ENCODE measurements at places on chromosomes 5 and 9.

DNA sequence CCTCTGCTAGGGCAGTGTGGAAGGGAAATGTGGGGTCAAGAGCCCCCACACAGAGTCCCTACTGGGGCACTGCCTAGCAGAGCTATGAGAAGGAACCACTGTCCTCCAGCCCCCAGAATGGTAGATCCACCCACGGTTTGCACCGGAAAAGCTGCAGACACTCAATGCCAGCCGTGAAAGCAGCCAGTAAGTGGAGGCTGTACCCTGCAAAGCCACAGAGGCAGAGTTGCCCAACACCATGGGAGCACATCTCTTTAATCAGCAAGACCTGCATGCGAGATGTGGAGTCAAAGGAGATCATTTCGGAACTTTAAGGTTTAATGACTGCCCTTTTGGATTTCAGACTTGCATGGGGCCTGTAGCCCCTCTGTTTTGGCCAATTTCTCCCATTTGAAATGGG lies 52.2 kb downstream of the GKAP1 start:
- DNase-seq = no peak

DNA sequence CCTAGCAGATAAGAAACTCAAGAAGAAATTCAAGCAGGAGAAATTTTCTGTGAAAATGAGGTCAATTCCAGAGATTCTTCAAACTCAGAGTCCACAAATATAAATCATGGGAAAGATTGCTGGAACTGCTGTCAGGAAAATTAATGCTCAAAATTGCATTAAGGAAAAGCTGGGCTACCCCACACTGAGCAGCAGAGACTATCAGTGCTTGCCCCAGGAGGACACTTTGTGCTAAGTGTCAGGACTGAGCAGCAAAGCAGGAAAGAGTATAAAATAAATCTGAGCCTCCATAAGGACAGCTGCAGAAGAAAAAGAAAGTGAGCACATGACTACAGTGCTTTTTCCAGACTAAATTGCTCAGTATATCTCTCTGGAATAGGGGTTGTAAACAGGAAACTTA lies 81.6 kb downstream of the RGS7BP start:
- peak; percentile 1 for DNase-seq

DNA sequence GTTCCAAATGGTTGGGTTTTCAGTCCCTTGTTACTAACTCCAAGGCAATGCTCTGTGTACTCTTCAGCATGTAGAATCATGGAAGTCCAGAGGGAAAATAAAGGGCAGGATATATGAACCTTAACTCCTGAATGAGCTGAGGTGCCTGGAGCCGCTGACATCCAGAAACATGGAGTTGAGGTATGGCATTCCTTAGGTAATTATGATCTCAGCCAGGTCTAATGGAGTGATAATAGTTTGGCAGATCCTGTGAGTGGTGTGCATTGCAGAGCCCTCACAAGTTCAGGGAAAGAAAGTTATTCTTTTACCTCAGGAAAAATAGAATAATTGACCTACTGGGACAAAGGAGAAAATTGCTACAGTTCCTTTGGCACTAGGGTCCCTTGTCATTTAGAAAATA lies 369.1 kb downstream of the ZNF608 start:
- DNase-seq = no peak

- no peak for DNase-seq
Observed at GRCh38 chr9:75041041-75041440, 12.9 kb upstream of the CARNMT1 start.

GRCh38 chr5:140664030-140664358 lies 710 bp upstream of the WDR55 start:
- no peak for DNase-seq

DNA sequence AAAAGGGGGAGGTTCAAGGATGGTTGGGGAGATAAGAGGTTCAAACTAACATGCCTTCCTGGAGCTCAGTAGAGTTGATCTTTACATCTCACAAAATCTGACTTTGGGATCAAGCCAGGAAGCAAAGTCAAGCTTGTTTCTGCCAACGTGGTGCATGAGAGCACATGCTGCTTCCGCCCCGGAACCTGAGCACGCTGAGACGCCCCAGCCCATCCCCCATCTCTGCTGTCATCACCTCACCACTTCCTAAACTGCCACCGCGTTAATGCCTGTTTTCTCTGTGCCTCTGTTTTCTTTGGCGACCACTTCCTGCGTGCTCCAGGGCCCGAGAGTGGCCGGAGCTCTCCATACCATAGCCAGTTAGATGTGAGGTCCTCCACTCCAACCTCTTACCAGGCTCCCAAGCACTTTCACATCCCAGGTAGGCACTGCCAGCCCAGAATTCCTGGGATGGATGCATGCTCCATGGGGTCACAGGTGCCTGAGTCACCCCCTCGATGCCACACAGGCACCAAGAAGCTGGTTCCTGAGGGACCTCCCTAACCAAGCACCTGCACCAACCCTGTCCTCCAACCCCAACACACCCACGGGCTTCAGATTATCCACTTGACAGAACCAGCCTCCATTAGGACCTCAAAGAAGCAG lies 31.2 kb upstream of the AFAP1L1 start:
- no peak for DNase-seq

DNA sequence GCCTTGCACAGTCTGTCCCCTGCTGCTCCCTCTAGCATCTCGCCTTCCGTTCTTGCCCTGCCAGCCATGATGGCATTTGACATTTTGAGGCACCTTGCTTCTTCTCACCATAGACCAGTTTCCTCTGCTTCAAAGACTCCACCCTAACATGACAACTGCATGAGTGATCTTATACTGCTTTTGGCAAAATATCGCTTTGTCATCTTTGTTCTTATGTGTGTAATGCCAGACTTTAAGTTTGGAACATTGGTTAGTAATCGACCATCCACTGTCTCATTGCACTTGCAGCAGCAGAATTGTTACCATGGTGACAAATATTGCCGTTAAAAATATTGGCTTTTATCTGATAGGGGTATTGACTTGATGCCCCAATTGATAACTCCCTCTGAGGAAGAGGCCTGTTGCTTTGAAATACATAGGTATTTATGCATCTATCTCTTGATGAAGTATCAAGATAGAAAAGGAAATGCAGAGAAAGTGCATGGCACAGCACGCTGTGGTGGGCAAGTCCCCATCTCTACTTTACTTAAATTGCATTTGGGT lies 6.8 kb downstream of the GARIN3 start:
- DNase-seq = no peak

GRCh38 chr9:73162987-73163768 lies 11.5 kb downstream of the ANXA1 start:
- no peak for DNase-seq

DNA sequence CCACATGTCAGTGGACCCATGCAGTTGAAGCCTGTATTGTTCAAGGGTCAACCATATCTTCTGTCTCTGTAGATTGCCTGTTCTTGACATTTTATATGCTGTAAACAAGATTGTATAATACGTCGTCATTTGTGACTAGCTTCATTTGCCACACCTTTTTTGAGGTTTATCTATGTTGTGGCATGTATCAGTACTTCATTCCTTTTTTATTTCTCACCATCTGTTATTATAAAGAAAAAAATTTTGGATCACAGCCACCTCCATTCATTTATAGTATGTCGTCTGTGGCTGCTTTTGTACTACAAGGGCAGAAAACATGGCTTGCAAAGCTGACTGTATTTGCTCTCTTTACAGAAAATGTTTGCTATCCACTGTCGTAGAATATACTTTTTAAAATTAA lies 72.4 kb downstream of the TEK start:
- no peak for DNase-seq

DNA sequence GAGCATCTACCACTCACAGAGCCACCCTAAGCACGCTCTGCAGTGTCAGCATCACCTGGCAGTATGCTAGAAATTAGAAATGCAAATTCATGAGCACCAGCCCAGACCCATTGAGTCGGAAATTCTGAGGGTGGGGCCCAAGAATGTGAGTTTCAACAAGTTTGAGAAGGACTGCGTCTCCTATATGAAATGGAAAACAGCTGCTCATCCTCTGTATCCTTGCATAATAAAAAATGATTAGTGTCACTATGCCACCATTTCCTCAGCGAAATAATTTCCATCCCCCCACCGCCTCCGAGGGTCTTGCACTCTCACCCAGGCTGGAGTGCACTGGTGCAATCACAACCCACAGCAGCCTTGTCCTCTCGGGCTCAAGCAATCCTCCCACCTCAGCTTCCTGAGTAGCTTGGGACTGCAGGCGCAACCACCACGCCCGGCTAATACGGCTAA lies 1.3 kb upstream of the IQGAP2 start:
- no peak for DNase-seq

GRCh38 chr5:110634475-110634874 lies 92.0 kb downstream of the TMEM232 start:
- DNase-seq = no peak

DNA sequence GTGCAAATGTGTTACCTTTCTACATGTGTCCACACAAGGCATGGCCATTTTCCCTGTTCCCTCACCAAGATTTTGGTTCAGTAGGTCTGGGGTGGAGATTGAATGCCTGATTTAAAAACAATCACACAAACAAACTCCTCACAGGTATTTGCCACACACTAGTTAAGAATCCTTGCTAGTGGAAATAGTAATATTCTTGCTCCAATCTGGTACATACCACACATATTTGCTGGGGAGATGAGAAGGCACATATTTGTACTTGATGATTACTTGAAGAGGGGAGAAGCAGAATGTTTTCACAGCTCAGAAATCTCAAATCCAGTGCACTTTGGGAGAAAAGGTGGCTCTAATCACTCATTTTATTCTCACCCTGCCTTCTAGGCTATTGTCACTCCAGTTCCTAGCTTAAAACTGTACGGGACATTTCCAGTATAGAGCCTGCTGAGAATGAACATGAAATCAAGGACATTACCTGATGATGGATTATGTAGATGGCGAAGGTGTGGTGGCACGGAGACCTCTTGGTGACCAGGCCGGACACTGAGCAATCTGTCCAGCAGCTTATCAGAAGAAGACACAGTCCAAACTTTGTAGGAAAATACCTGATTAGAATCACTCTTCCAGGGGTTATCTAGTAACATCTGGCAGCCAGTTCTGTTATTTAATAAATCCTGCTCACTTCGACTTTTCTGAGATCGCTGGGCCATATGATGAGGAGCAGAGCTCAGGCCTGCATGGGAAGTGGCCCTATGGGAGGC lies 116.1 kb upstream of the IL6ST start:
- DNase-seq = no peak

DNA sequence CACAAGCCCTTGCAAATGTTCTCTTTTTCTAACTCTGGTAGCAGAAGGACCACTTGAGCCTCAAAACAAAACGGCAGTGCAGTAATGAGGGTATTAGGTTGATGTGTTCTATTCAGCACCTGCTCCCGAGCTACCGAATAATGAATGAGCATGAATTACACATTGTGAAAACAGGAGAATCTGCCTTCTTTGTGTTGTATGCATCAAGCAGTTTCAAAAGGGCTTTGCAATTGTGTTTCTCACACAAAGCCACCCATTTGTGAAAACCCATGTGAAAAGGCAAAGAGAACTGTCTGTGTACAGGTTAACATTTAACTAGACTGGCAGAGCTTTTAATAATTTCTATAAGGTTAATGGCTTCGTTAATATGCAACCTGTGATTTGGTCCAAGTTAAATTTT lies 97.8 kb downstream of the STK32A start:
- peak; percentile 39 for DNase-seq

GRCh38 chr5:143614831-143615230 lies 197.1 kb upstream of the HMHB1 start:
- no peak for DNase-seq

DNA sequence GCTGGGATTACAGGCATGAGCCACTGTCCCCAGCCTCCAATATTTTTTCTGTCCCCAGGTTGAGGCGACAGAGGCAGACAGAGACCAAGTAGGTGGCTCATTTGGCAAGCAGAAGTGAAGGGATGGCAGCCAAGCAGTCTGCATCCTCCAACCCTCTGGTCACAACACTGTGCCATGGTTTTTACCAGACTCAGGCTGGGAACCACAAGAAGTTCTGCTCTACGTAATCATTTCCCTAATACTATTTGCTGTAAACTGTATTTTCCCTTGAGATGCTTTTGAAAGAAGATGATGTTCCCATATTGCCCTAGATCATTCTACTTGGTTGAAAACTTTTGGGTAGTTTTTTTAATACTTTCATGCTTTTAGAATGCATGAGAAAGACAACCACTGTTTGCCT lies 40.5 kb downstream of the PTTG1 start:
- no peak for DNase-seq

DNA sequence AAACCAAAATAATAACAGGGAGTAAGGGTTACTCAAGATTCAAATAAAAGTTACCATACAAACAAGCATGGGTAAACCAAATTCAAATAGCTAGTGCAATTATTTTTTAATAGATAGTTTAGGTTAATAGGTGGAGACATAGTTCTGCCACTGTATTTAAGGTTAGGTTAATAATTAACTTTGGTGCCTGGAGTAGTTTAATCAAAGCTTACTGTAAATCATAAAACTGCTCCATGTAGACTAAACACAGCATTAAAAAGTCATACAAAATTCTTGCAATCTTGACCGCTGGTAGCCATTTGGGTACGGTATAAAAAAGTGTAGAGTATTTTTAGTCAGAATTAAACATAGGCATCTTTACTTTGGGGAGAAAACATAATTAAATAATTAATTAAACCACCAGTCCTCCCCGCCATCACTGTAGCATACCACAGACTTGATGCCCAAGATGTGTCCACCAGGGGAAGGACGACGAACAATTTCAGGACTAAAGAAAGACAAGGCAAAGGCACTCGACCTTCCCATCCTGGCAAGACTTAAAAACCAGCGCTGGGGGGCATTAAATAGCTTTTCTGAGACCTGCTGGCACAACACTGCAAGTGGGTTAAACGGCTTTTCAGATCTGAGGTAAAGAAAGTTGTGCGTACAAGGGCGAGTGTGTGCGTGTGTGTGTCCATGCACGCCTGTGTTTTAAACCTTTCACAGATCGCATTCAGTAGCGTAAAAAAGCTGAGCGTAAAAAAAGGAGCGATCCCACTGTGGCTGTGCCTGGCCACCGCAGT lies 2.9 kb downstream of the SEMA6A start:
- DNase-seq = no peak
